ENCODE measurements at places on chromosomes 12 and 14.

GRCh38 chr12:77337362-77337761, 272.0 kb upstream of the E2F7 start:
- ATAC-seq = no peak

DNA sequence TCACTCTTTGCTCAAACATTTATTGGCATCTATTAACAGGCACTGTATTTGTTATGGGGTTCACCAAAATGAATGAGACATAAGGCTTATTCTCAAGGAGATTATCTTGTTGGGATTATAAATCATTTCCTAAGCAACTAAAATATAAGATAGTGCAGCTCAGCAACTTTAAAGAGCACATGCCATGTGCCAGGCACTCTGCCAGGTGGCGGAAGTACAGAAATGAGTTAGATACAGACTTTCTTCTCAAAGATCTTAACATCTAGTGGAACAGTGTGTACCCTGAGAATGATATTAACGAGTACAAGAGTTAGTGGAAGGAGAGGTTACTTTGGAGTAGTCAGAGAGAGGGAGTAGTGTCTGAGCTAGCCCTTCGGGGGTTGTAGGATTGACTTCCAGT, 28.4 kb upstream of the TOMM20L start:
- no peak for ATAC-seq

GRCh38 chr12:11412731-11413130, 17.4 kb upstream of the PRB2 start:
- no peak for ATAC-seq

DNA sequence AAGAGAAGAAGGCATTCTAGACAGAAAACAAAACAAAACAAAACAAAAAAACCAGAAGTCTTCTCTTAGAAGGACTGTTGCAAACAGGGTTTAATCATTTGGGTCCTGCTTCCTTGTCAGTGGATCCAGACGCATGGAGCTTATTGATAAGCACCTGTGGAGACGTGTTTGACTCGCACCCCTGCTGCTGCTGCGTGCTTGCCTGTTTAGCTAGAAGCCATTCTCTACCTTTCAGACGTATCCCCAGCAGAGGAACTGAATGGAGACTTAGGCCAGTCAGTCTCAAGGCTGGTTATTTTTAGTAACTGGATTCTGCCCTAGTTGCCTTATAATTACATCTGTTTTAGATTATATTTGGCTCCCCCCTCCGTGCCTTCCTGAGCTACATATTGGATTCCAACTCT, 186.1 kb upstream of the EEA1 start:
- ATAC-seq = no peak

- ATAC-seq = no peak
Observed at GRCh38 chr12:95214466-95214865, 2.8 kb downstream of the FGD6 start.

- no peak for ATAC-seq
Observed at GRCh38 chr14:53491256-53491883, 338.2 kb upstream of the DDHD1 start.

DNA sequence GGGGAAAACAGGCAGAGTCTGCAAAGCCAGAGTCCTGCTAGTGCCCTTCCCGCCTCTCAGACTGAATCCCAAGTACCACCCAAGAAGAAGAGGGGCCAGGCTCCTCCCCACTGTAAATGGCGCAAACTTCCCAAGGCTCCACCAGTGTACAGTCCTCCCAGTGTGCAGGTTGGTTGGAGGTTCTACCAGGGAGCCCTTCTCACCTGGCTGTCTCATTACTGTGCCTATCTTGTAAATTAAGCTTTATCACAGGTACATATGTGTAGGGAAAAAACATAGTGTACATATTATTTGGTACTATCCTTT, 189.7 kb downstream of the FSCB start:
- no peak for ATAC-seq

DNA sequence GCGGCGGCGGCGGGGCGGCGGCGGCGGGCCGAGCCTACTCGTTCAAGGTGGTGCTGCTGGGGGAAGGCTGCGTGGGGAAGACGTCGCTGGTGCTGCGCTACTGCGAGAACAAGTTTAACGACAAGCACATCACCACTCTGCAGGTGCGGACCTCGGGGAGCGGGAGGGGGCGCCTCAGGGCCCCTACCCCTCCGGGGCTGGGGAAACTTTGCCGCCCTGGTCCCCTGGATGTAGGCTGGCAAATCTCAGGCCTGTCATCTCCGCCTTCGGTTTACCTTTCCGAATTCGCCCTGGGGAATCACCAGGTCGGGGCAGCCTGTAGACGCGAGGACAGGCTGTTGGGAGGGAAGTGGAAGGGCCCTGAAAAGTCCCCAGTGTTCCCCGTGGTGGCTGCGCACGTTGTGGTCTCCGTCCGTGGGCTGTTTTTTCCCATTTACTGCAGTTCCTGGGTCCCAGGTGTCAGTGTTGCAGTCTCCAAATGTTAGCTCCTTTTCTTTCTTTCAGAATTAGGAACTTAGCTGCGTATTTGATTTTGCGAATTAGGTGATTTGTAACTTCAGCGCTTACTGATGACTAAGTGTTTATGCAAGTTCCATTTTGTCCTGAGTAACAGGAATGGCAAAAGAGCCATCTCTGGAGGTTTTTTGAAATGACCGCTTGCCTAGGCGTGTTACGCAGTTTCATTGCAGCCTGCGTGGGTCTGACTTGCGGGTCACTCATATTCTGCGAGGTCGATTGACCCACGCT, 656 bp downstream of the RAB21 start:
- peak; percentile 86 for ATAC-seq
